K562 (cell line): ENCODE measurements at places on chromosomes 16 and 17. TPM values are rescaled to one million over a fixed set of nuclear protein-coding genes. Genes with fewer than 3 reads are reported as not detected.

The KRT14 gene
- not detected in 2 replicates for total RNA-seq

The PPY gene
- total RNA-seq, result not detected in 2 replicates

The OR3A3 gene
- total RNA-seq, result not detected in 2 replicates

The CDH1 gene
- 0.69 and 0.76 TPM in 2 replicates for total RNA-seq

The LSM12 gene
- 104 and 108 TPM in 2 replicates for total RNA-seq

The KRTAP3-2 gene
- total RNA-seq, result not detected in 2 replicates

The TNFRSF17 gene
- total RNA-seq, result not detected in 2 replicates

The KATNB1 gene
- total RNA-seq, result 50.2 and 52.6 TPM in 2 replicates

The PRAC1 gene
- not detected in 2 replicates for total RNA-seq

The SEC14L5 gene
- 0.22 TPM in 1 of 2 replicates, not detected in the other for total RNA-seq

The NAGS gene
- not detected in 2 replicates for total RNA-seq

The SNN gene
- 2.0 and 2.9 TPM in 2 replicates for total RNA-seq

The PLEKHG4 gene
- 32.8 and 35.4 TPM in 2 replicates for total RNA-seq

The ZPBP2 gene
- total RNA-seq, result not detected in 2 replicates

The GDPD1 gene
- 9.3 and 11.0 TPM in 2 replicates for total RNA-seq

The CTRB1 gene
- 2.3 and 5.3 TPM in 2 replicates for total RNA-seq

The RNF157 gene
- total RNA-seq, result 28.6 and 29.0 TPM in 2 replicates

The OR3A2 gene
- not detected in 2 replicates for total RNA-seq

The PGS1 gene
- 33.5 and 38.4 TPM in 2 replicates for total RNA-seq

The TNP2 gene
- not detected in 2 replicates for total RNA-seq

The B4GALNT2 gene
- total RNA-seq, result 0.04 TPM in 1 of 2 replicates, not detected in the other

The TM4SF5 gene
- not detected in 2 replicates for total RNA-seq

The KRTAP9-8 gene
- total RNA-seq, result not detected in 2 replicates

The IKZF3 gene
- 1.1 and 1.6 TPM in 2 replicates for total RNA-seq

The SLC47A1 gene
- total RNA-seq, result 0.42 TPM in 1 of 2 replicates, not detected in the other

The TMEM220 gene
- not detected in 2 replicates for total RNA-seq

The ADGRG3 gene
- total RNA-seq, result 0.09 and 0.16 TPM in 2 replicates

The TAC4 gene
- total RNA-seq, result not detected in 2 replicates

The VMO1 gene
- 0.31 TPM in 1 of 2 replicates, not detected in the other for total RNA-seq

The CDRT15 gene
- total RNA-seq, result not detected in 2 replicates

The SOX8 gene
- 0.07 TPM in 2 replicates for total RNA-seq

The RPRML gene
- 0.16 TPM in 1 of 2 replicates, not detected in the other for total RNA-seq

The NLRP1 gene
- total RNA-seq, result 36.7 and 47.4 TPM in 2 replicates

The ADAD2 gene
- not detected in 2 replicates for total RNA-seq

The CMTM2 gene
- not detected in 2 replicates for total RNA-seq

The HSDL1 gene
- 26.4 and 27.7 TPM in 2 replicates for total RNA-seq

The MYL4 gene
- 177 and 183 TPM in 2 replicates for total RNA-seq

The HOXB1 gene
- total RNA-seq, result not detected in 2 replicates

The GRB7 gene
- 5.0 and 6.0 TPM in 2 replicates for total RNA-seq

The PRR29 gene
- 0.04 TPM in 1 of 2 replicates, not detected in the other for total RNA-seq

The LITAF gene
- 10.8 and 13.9 TPM in 2 replicates for total RNA-seq

The BRD7 gene
- total RNA-seq, result 67.3 and 68.5 TPM in 2 replicates

The MT1G gene
- total RNA-seq, result 0.89 and 1.7 TPM in 2 replicates

The ELMO3 gene
- 3.9 and 4.6 TPM in 2 replicates for total RNA-seq

The FAHD1 gene
- total RNA-seq, result 9.6 and 12.1 TPM in 2 replicates

The KRT12 gene
- 1.9 and 2.4 TPM in 2 replicates for total RNA-seq

The CIBAR2 gene
- not detected in 2 replicates for total RNA-seq

The SEZ6L2 gene
- total RNA-seq, result 2.1 TPM in 2 replicates

The HSD11B2 gene
- 1.9 and 2.0 TPM in 2 replicates for total RNA-seq

The SPN gene
- 202 and 225 TPM in 2 replicates for total RNA-seq

The TBX21 gene
- 0.07 and 0.18 TPM in 2 replicates for total RNA-seq

The COPZ2 gene
- total RNA-seq, result 0.49 TPM in 1 of 2 replicates, not detected in the other

The BEAN1 gene
- not detected in 2 replicates for total RNA-seq

The HID1 gene
- total RNA-seq, result 0.91 and 1.2 TPM in 2 replicates

The C17orf67 gene
- 1.6 and 1.7 TPM in 2 replicates for total RNA-seq

The KLHL10 gene
- total RNA-seq, result not detected in 2 replicates

The IRX3 gene
- total RNA-seq, result not detected in 2 replicates

The C17orf100 gene
- 0.60 and 0.82 TPM in 2 replicates for total RNA-seq

The STAC2 gene
- not detected in 2 replicates for total RNA-seq
